ENCODE measurements at places on chromosomes 1 and 21.

DNA sequence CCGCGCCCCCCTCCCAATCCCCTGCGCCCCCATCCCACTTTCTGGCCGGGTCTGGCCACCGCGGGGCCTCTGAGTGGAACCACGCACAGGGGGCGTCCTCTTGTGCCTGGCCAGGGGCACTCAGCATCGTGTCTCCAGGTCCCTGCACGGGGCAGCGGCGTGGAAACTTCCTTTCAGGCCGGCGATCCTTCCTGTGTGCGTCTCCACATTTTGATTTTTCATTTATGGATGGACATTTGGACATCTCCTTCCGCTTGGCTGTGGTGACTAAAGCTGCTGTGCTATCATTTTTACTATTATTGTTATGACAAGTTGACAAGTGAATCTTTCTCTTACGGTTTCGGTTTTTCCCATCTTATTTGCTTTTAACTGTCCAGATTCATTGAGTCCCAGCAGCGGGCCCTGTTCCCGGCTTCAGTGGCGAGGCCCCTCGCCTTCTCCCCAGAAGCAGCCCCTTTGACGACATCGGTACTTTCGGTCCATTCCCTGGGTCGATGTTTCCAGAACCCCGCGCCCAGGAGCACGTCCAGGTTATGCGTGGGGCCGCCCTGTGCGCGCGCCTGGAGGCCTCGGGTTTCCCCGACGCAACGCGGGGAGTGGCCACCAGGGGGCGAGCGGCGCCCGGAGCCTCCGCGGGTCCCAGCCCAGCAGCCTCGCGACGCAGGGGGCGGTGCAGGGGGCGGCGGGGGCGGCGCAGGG, 12.4 kb upstream of the SLC19A1 start:
- DNase-seq: peak; percentile 64

DNA sequence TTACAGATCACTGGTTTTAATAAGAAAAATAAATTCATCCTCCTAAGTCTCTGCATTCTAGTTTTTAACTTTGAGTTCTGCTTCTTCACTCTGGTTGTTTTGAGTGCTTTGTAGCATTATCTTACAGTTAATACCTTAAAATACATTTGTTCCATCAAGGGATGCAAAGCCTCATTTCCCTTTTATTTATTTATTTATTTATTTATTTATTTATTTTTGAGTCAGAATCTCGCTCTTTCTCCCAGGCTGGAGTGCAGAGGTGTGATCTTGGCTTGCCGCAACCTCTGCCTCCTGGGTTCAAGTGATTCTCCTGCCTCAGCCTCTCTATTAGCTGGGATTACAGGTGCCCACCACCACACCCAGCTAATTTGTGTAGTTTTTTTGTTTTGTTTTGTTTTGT, 147.8 kb downstream of the ZNF326 start:
- DNase-seq: no peak

DNA sequence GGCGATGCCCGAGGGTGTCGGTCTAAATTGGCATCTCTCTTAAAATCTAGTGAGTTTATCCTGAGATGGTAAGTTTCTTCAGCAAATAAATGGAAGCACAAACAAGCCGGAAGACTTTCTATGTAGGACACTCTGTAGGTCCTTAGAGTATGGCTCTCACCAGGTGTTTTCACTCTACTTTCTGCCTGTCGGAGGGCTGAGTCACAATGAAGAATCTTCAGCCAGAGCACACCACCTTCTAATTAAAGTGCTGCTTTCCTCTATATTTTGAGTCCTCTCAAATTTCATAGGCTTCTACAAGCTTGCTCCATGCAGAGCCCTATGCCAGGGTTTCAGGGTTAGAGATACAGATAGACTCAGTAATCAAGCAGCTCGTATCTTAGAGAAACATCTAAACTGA, 27.1 kb downstream of the KCNK1 start:
- no peak for DNase-seq

- no peak for DNase-seq
Measured at GRCh38 chr1:173503391-173503790, 26.3 kb downstream of the PRDX6 start.

DNA sequence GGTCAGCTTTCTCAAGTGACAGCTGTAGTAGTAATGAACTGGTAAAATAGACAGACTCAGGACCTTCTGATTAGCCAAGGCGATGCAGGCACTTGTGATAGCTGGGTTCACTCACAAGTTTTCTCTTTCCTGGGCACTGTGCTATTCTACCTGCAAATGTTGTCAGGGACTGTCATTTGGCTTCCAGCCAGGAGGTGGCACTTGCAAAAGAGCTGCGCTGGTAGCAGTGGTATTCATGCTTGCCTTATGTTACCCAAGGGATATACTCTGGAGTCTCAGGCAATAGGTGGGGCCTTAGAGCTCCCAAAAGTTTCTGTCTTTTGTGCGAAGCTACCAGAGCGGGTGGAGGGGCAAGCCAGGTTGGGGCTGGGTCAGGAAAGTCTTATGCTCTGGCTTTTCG, 23.5 kb downstream of the IFI44 start:
- DNase-seq: no peak

- no peak for DNase-seq
Measured at GRCh38 chr1:193661385-193661784, 475.0 kb upstream of the B3GALT2 start.

DNA sequence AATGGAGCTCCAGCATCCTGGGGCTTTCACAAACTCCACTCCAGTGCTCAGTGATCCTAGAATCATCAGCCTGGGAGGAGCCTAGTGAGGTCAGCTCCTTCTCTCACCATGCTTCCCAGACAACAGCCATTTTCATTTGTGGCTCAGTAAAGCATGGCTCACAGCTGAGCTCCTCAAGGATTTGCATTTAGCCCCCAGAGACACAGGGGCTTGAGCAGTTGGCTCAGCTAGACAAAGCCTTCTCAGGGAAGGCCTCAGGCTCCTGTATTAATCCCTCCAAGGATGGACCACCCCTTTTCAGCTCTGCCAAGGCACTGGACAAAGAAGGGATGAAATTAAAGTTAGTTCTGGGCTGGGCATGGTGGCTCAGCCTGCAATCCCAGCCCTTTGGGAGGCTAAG, 39.5 kb downstream of the ERI3 start:
- DNase-seq: no peak

DNA sequence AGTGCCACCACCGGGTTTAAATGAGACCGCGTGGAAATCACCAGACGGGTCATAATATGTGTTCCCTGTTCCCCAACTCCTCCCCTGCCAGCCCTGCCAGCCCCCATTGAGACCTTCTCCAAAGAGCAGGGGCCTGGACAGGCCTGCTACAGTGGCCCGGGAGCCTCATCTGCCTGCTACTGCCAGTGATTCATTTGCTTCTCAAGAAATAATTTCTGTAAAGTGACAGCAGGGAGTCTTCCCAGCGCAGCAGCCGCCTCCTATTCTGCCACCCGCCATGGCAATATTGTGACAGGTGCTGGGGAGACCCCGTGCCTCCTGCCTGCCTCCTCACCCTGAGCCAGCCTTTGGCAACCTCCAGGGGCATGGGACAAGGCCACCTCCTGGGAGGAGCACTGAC, 8.9 kb downstream of the IFFO2 start:
- no peak for DNase-seq

DNA sequence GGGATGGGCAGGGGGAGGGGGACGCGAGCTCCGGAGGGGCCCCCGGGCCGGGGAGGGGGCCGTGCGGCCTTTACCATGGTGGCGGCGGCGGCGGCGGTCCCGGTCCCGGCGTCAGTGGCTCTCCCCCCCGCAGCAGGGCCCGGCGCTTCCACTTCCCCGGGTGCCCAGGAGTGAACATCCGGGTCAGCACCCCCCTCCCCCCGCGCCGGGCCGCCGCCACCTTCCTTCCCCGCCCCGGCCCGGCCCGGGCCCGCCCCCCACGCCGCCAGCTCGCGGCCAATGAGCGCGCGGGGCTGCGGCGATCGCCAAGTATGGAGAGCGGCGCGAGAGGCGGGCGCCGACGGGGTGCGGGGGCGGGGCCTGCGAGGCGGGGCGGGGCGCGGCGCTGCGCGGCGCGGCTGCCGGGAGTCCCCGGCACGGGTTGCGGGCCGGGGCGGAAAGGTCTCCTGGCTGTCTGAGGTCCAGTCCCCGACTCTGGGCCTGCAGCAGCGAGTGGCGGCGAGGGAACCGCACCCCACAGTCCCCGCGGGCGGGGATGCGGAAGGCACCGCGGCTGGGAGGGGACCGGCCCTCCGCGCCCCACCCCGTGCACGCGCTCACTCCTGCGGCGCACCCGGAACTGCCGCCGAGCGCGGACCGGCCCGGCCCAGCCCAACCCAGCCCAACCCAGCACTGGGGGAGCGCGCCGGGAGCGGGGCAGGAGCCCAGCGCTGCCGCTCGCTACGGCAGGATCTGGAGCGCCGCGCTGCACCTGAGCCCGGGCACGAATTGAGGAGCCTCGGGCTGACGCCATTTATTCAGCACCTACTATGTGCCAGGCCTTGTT, at the start of gene CAPZB:
CAPZB (minus strand) TSS at position 178 of the 826 bp plus-strand sequence; CDS start at position 77, 101 bp downstream.
- DNase-seq: peak; percentile 96

DNA sequence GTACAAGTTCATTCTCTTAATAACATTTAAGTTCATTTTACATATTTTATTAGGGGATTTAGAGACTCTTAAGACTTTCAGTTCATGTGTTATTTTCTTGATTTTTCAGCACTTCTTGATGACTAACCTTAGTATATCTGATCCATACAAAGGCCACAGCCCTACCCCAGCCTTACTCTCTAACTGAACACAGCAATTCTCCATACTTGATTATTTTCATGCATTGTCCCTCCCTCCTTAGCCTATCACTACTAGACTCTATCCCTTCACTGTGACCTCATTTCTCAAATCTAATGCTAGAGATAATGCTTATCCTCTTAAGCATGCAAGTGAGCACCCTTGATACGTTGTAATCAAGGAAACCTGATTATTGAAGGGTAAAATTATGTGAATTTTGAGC, 15.2 kb downstream of the PRKAA2 start:
- DNase-seq: no peak

DNA sequence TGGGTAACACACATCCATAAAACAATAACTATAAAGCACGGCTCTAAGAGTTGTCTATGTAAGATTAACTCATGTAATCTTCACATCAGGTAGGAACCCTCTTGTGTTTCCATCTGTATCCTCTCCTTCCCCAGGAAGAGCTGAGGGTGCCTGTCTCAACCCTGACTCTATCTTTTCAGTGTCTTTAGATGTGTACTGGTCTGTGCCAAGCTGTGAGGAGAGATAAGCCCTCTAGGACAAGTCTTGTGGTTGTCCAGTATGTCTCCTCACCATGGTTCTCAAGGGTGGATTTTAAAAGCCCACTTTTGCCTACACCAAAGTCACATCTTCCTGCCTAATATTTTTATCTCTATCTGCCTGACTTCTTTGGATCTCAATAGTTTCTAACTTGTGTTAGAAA, 300.1 kb downstream of the KCNT2 start:
- DNase-seq: no peak

DNA sequence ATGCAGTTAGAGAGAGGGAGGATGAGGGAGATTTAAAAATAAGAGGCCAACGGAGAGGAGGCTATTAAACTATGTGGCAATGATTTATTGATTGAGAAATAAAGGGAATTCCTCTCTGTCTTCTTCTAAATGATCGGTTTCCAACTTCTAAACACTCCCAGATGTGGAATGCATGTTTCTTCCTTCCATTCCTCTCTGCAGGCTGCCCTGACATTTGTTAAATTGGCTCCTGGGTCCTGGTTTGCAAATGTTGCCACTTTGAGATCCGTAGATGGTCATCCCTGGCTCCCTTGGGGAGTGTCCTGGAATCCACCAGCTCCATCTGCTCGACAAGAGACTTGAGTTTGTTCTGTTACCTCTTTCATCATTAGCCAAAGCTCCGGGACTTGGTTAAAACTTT, 10.3 kb upstream of the C1orf198 start:
- DNase-seq: no peak

DNA sequence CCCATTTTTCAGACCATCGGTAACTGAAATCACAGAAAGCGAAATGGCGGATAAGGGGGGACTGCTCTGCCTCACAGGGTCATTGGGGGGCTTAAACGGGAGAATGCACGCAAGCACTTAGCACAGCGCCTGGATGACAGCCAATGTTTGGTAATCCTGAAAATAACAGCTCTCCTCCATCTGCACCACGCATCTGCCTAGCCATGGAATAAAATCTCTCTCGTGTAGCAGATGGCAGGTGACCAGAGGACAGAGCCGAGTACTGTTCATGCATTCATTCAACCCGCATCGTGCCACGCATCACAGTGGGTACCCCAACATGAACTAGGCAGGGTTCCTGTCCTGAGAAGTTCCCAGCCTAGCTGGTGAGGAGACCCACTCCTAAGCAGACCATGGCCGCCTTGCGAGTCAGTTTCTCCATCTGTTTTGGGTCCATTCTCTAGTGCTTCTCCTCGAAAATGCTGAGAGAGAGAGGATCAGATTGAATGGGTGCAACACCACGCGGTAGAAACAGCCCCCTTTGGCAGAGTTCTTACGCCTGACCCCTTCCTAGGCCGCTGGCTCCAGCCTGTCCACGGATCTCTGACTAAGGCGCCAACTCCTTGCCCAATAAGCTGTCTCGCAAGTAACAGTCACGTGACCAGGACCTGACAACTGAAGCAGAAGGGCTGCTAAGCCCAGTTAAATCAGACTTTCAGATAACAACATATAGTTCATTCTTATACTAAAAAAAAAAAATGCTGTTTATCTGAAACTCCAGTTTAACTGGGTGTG, 7.3 kb downstream of the SLC1A7 start:
- no peak for DNase-seq

GRCh38 chr1:166627558-166627957, 211.7 kb upstream of the POGK start:
- DNase-seq: no peak

DNA sequence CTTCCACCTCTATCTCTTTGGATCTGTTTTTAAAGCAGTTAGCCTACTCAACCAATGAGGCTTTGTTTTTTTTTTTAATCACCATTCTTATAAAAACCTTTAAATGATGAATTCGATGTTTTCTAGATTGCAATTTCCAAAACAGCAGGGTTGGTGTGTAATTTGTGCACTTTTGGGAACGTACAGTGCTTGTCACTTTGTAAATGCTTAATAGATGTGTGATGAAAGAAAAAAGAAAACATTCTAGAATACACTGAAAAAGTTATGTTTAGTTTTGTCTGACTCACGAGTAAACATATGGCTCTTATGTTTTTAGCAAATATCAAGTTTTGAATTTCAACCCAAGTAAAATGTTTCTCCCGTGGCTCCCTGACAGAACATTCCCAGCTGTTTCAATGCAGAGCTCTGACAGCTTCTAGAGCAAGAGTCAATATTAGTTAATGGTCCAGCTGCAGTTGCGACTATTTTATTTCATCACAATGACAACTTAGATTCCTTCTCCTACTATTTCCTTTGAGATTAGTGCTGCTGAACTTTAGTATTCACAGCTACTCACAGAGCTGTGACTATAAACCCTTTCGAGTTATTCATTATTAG, 362.5 kb upstream of the ADAMTS5 start:
- DNase-seq: no peak

DNA sequence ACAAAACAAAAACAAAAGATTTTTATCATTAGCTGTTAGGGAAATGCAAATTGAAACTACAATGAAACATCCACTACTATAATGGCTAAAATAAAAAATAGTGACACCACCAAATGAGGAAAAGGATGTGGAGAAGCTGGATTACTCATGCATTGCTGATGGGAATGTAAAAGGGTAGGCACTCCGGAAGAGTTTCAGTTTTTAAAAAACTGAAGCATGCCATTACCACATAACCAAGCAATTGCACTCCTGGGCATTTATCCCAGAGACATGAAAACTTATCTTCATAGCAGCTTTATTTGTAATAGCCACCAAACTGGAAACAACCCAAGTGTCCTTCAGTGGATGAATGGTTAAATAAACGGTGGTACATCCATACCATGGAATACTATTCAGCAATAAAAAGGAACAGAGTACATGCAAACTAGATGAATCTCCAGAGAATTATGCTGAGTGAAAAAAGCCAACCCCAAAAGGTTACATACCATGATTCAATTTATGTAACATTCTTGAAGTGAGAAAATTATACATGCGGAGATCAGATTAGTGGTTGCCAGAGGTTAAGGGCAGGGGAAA, 14.5 kb upstream of the CFAP298 start:
- DNase-seq: no peak

Data from RWPE1 (cell line).